ENCODE measurements at places on chromosomes 4 and X.

GRCh38 chr4:121688261-121688660, 8.5 kb downstream of the ANXA5 start:
- DNase-seq, result no peak

DNA sequence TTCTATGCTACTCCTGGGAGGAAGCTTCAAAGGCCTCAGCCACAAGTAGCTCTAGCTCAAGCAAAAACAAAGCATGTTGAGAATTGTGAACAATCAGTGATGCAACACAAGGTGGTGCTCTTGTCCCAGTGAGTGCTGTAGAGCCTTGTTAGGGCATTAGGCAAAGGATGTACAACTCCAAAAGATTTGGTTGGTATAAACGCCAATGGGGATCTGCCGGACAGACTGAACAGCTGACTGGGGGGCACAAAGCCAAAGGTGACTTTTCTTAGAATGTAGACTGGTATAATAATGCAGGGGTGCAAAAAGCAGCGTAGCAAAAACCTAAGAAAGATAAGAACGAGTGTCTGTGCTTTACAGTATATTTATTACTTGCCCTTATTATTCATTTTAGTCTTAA, 62.6 kb upstream of the ALB start:
- no peak for DNase-seq

DNA sequence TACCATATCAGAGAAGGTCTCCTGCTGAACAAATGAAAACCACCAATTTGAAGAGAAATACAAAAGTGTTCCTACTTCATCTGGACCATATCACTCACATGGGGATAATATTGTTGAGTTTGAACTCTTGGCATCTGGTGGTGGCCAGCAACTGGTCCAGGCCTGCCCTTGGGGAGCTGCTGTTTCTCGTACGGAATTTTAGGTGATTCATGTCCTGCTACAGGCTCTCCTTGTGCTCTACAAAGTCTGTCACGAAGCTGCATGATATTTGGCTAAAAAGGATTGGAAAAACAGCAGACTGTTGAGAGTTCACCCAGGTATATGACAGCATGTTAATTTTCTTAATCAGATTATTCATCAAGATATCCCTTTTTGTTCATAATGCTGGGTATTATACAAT, 42.2 kb downstream of the SEC31A start:
- no peak for DNase-seq

- DNase-seq, result no peak
These were observed 1369.1 kb upstream of the AGA start for GRCh38 chr4:178811356-178811755.

DNA sequence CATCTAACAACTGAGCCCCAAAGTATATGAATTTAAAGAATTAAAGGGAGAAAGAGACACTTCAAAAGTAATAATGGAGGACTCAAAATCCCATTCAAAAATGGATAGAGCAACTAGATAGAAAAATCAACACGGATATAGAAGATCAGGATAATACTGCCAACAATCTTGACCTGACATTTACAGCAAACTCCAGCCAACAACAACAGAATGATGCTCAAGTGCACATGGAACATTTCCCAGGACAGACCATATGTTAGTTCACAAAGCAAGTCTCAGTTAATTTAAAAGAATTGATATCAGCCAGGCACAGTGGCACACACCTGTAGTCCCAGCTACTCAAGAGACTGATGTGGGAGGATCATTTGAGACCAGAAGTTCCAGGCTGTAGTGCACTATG, 72.0 kb upstream of the SMARCAD1 start:
- no peak for DNase-seq

- DNase-seq, result no peak
These were observed 123.2 kb upstream of the BANK1 start for GRCh38 chr4:101667348-101667747.

GRCh38 chr4:180683186-180683585, 1560.0 kb upstream of the TENM3 start:
- no peak for DNase-seq

- DNase-seq, result no peak
These were observed 331.3 kb downstream of the GRXCR1 start for GRCh38 chr4:43223820-43224219.

DNA sequence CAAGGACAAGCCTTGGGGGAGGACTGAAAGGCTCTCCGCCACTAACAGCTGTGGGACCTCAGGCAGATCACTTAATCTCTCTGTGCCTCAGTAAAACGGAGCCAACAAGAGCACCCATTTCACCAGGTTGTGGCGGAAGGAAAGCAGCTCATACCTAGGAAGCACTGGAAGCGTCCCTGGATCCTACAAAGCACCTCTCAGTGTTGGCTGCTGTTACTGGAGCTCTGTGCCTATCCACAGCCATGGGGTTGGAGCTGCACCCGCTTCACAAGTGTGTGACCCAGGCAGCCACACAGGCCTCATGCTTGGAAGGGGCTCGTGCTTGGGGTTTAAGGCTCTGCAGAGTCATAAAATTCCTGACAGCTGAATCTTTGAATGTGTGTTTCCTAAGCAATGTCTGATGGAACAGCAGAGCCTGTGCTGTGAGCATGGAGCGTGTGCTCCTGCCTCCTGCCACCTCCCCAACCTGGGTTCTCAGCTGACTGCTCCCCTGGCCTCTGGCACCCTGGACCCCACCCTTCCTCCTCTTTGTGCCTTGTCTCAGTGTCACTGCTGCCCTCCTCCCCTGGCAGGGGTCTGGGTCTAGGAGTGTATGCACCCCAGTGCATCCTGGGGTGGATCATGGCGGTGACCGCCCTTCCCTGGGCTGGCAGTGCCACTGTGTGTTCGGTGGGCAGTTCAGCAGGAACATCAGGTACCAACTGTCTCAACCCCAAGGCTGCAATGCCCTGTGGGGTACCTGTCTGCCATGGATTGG, 14.4 kb upstream of the MAN2B2 start:
- no peak for DNase-seq

DNA sequence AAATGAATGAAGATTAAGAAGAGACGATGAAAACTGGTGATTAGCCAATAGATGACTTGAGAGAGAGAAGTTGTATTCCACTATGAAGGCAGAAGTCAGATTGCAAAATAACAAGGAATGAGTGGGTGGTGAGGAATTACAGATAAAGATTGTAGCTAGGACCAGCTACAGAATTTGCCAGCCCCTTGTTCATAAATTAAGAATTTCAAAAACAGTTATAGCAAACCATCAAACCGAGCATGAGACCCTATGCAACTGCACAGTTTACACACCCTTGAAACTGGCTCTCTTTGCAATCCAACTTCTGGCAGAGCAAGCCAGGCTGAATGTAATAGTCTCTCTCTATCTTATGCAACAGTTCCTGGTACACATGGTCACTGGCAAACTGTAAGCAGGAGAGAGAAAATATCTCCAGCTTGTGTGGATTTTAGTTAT, 35.2 kb downstream of the STAP1 start:
- no peak for DNase-seq

GRCh38 chr4:2340272-2341061, 78.0 kb downstream of the ZFYVE28 start:
- no peak for DNase-seq

DNA sequence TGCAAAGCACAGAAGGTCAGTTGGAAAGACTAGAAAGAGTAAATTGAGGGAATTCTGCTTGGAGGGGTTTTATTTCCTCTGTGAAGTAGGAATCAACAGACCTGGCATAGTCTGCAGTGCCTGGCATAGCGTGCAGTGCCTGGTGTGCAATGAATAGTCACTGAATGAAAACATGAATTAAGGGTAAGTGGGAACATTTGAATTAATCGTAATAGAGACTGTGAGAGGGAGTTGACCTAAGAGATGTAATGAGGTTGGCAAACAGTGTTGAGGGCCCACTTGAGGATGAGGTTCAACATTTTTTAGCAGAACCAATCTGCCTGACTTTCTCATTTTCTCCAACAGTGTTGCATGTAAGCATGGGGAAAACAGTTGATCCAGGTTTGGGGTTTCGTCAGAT, 377.2 kb upstream of the FTHL17 start:
- no peak for DNase-seq

DNA sequence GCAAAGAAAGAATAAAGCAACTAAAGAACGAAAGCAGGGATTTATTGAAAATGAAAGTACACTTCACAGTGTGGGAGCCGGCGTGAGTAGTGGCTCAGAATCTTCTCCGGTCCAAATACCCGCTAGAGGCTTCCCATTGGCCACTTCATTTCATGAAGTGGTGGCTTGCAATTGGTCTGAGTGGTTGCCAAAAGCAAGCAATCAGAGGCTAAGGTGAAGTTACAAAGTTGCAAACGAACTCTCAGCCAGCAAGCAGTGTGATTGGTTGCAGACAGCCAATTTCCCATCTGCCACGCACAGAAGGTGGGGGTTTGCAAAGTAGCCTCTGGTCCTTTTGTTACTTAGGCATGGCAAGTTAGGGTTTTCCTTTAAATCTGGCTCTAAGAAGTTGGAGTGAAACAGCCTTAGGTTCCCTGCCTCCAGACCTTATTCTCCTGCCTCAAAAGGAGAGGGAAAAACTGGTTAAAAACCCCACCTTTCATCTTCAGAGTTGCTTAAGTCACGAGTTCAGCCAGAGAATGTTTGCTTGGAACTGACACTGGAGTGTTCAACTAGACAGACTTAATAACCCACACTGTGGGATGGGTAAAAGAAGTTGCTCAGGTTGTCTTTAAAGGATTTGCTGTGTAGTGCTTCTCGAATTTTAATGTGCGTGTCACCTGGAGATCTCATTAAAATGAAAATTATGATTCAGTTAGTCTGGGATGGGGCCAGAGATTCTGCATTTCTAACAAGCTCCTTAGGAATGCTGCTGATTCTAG, 6.9 kb upstream of the CLOCK start:
- no peak for DNase-seq

- no peak for DNase-seq
These were observed 43.7 kb upstream of the DACH2 start for GRCh38 chrX:86104526-86104925.
